ENCODE measurements at places on chromosomes 12 and 14. TPM values are rescaled to one million over a fixed set of nuclear protein-coding genes. Genes with fewer than 3 reads are reported as not detected.

The LRCOL1 gene
- polyA plus RNA-seq, result 0.40 TPM

The HOXC5 gene
- 1.8 TPM for polyA plus RNA-seq

The LMO3 gene
- polyA plus RNA-seq, result 1.8 TPM

The FUT8 gene
- polyA plus RNA-seq, result 53.7 TPM

The TPH2 gene
- polyA plus RNA-seq, result 0.04 TPM

The KLHL33 gene
- polyA plus RNA-seq, result 0.64 TPM

The KRT80 gene
- 0.45 TPM for polyA plus RNA-seq

The P2RX2 gene
- polyA plus RNA-seq, result 24.1 TPM

The TMPRSS12 gene
- polyA plus RNA-seq, result 0.01 TPM

The AKAP5 gene
- polyA plus RNA-seq, result 3.4 TPM

The EPYC gene
- polyA plus RNA-seq, result 0.13 TPM

The CD4 gene
- polyA plus RNA-seq, result 17.4 TPM

The BCAT1 gene
- 6.1 TPM for polyA plus RNA-seq

The AQP6 gene
- polyA plus RNA-seq, result 0.49 TPM

The SLC25A21 gene
- 0.58 TPM for polyA plus RNA-seq

The NYNRIN gene
- 54.4 TPM for polyA plus RNA-seq

The PMCH gene
- 0.18 TPM for polyA plus RNA-seq

The ZCCHC8 gene
- 36.0 TPM for polyA plus RNA-seq

The MMP17 gene
- polyA plus RNA-seq, result 8.3 TPM

The ACTR6 gene
- polyA plus RNA-seq, result 27.9 TPM

The RHOJ gene
- polyA plus RNA-seq, result 20.7 TPM

The MGAT4C gene
- polyA plus RNA-seq, result 0.43 TPM

The DUSP16 gene
- 51.7 TPM for polyA plus RNA-seq

The FOXG1 gene
- not detected for polyA plus RNA-seq

The KSR2 gene
- polyA plus RNA-seq, result 0.61 TPM

The RPGRIP1 gene
- 0.49 TPM for polyA plus RNA-seq

The KRT85 gene
- 0.03 TPM for polyA plus RNA-seq

The B4GALNT1 gene
- 2.4 TPM for polyA plus RNA-seq

The C1S gene
- 80.5 TPM for polyA plus RNA-seq

The MUCL1 gene
- polyA plus RNA-seq, result not detected

The ESR2 gene
- 0.66 TPM for polyA plus RNA-seq

The PIANP gene
- 5.4 TPM for polyA plus RNA-seq

The GLTP gene
- polyA plus RNA-seq, result 24.3 TPM

The PLEKHH1 gene
- 110 TPM for polyA plus RNA-seq

The LYZ gene
- 128 TPM for polyA plus RNA-seq

The HSPB8 gene
- polyA plus RNA-seq, result 8.4 TPM

The ITFG2 gene
- polyA plus RNA-seq, result 42.7 TPM

Measured in large intestine (tissue), 12 donors.